Hematopoietic multipotent progenitor cell treated with erythropoietin and hydrocortisone succinate and interleukin-3 and kit ligand, for 4 days (in vitro differentiated cells): ENCODE measurements at places on chromosomes 2 and 18.

GRCh38 chr18:39636931-39637330, 2071.3 kb upstream of the CELF4 start:
- no peak for DNase-seq

DNA sequence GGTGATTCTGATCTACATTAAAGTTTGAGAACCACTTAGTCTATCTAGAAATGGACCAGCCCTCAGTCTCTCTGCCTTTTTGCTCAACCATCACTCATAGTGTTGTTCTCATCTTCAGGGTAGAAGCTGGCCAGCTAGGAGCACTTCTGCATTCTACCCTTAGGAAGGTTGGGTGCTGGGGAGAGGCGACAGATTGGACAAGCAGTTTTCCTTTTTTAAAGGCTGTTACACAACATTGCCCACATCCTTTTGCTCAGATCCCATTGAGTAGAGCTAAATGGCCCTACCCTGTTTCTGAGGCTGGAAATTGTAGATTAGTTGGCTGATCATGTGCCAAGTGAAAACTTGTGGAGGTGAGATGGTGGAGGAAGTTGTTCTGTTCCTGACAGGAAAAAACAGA, 35.6 kb downstream of the OSBPL6 start:
- peak; percentile 56 for DNase-seq

GRCh38 chr2:231191896-231192872, 6.2 kb upstream of the ARMC9 start:
- DNase-seq = peak; percentile 61

GRCh38 chr2:241759067-241759807, 17.4 kb upstream of the GAL3ST2 start:
- no peak for DNase-seq

DNA sequence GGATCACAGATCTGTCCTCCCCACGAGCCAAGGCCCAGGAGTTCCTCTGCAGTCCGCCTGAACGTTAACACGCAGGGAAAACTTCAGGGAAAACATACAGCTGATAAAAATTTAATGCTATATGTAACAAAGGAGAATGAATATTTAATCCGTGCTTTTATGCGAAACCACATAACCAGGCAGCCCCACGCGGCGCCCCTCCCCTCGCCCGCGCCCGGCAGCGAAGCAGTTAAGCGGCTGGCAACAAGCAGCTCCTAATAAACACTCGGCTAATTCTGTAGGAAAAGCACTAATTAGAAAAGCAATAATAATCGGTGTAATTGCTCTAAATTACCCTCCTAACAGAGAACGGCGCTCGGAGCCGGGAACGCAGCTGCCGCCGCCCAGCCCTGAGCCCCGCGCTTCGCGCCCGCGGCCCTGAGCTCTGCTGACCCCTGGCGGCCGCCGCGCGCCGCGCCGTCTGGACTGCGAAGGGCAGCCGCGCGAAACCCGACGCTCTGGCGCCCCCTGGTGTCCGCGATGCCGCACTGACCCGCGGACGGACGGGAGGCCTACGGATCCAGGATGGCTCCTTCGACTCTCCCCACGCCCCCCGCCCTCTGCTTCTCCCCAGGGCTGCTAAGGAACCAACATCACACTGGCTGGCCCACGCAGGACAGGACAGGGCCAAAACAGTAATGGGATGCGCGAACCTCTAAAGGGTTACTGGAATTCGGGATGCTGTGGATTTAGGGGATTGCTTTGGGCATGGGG, 181.4 kb downstream of the SMAD2 start:
- peak; percentile 86 for DNase-seq

DNA sequence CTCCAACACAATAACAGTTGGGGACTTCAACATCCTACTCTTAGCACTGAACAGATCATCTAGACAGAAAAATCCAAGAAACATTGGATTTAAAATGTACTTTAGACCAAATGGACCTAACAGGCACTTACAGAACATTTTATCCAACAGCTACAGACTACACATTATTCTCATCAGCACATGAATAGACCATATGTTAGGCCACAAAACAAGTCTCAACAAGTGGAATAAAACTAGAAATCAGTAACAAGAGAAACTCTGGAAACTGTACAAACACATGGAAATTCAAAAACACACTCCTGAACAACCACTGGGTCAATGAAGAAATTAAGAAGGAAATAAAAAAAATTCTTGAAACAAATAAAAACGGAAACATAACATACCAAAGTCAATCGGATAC, 117.5 kb downstream of the ACVR1 start:
- DNase-seq = no peak
